ENCODE measurements at places on chromosomes 11 and 22. TPM values are rescaled to one million over a fixed set of nuclear protein-coding genes. Genes with fewer than 3 reads are reported as not detected.

- H3K36me3 ChIP-seq = no peaks in the 10 kb centered on the region
- no peak overlapping the region for H3K4me3 ChIP-seq
- no peaks in the 10 kb centered on the region for H3K27me3 ChIP-seq
- DNase-seq = no peak
- peaks cover 5% of the 10 kb centered on the region for H3K4me1 ChIP-seq
Observed at GRCh38 chr11:132408877-132409276, 1038.5 kb downstream of the NTM start.

DNA sequence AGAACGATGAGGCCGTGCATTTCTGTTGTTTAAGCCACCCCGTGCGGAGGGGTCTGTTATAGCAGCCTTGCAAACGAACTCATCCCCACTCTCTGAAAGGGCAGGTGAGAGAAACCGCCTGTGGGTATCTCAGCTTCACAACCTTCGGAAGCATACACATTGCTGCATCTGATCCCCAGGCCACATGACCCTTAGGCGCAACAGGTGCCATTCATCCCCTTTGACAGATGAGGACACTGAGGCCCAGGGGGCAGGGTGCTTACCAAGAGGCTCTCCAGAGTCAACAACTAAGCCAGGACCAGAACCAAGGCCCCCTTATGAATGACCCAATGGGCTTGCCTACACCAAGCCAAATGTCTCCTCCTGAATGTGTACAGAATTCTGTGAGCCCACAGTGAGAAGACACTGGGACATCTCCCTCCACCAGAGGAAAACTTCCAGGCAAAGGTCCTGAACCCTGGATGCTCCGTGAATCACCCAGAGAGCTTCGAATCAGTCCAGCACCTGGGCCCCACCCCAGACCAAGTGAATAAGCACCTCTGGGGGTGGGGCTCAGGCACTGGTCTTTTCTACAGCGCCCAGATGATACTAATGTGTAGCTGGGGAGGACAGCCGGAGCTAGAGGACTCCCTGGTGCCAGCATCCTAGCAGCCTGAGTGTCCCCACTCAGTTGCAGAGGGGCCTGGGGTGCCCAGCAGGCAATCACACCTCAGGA, 83.2 kb downstream of the BUD13 start:
- DNase-seq = no peak
- H3K4me3 ChIP-seq = no peak overlapping the region
- H3K36me3 ChIP-seq = no peaks in the 10 kb centered on the region
- no peaks in the 10 kb centered on the region for H3K27me3 ChIP-seq
- no peak overlapping the region for H3K27ac ChIP-seq

IL17REL gene
- total RNA-seq = 0.20 TPM

TNNT3 gene
- total RNA-seq = not detected

F2 gene
- not detected for total RNA-seq

Data from H1 (cell line).